ENCODE measurements at places on chromosomes 1 and 21.

DNA sequence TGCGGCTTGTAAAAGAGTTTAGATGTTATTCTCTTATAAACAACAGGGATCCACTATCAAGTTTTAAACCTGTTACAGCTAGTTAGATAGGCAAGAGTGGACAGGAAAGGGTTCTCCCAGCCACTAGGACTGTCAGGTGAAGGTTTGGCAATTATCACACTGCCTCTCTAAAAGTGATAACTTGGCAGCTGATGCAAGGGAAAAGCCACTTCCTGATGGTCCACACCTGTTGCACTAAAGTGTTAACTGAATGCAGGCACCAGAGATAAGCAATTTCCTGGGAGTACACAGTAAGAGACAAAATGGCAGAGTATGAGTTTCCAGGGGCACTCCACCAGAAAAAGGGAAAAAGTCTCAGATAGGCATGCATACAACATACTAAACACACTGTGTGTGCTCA lies 99.4 kb downstream of the VAV3 start:
- no peak for DNase-seq

DNA sequence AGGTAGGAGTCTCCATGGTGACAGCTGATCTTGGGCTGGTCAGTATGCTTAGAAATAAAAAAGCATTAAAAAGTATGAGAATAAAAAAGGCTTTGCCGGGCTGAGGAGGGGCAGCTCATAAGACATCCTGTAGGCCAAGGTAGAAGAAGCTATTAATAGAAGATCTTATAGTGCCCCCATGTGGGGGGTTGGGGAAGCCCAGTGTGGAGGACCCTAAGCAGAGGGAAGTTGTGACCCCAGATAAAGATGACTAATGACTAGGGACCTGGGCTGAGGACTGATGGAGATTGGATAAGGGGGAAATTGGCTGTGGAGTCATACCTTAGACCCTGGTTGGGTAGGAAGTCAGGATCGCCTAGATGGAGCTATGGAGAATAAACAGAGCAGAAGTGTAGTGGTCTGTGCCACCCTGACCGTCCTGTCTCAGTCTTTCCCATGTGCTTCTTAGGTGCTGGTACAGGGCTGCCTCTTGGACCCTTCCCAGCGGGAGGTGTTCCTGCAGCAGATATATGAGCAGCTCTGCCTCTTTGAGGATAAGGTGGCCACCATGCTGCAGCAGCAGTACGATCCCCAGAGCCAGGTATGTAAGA lies 25.0 kb downstream of the SZT2 start:
- DNase-seq = peak; percentile 65

- DNase-seq = no peak
These were observed 97.2 kb downstream of the KCNN3 start for GRCh38 chr1:154772606-154773506.

GRCh38 chr1:205505791-205506190 lies 1.3 kb downstream of the CDK18 start:
- no peak for DNase-seq

DNA sequence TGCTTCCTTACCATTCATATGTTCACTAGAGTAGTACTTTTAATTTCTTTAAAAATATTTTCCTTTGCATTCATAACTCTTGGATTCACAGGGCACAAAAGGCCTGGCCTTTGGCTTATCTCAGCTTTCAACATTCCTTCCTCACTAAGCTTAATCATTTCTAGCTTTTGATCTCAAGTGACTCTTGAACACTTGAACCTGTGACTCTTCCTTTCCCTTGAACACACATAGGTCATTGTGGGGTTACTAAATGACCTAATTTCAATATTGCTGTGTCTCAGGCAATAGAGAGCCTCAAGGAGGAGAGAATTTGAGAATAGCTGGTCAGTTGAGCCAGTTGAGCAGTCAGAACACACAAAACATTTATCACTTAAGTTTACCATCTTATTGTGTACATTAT lies 49.9 kb downstream of the COL11A1 start:
- no peak for DNase-seq

Measured in CD4-positive, alpha-beta T cell treated with Interleukin-6 at 100 ng/mL for 8 hours (primary cell).